PC-3 (cell line): ENCODE measurements at places on chromosomes 16 and 17. TPM values are rescaled to one million over a fixed set of nuclear protein-coding genes. Genes with fewer than 3 reads are reported as not detected.
A peak's percentile ranks its signal among the peaks of the same experiment; 100 is the strongest.

DNA sequence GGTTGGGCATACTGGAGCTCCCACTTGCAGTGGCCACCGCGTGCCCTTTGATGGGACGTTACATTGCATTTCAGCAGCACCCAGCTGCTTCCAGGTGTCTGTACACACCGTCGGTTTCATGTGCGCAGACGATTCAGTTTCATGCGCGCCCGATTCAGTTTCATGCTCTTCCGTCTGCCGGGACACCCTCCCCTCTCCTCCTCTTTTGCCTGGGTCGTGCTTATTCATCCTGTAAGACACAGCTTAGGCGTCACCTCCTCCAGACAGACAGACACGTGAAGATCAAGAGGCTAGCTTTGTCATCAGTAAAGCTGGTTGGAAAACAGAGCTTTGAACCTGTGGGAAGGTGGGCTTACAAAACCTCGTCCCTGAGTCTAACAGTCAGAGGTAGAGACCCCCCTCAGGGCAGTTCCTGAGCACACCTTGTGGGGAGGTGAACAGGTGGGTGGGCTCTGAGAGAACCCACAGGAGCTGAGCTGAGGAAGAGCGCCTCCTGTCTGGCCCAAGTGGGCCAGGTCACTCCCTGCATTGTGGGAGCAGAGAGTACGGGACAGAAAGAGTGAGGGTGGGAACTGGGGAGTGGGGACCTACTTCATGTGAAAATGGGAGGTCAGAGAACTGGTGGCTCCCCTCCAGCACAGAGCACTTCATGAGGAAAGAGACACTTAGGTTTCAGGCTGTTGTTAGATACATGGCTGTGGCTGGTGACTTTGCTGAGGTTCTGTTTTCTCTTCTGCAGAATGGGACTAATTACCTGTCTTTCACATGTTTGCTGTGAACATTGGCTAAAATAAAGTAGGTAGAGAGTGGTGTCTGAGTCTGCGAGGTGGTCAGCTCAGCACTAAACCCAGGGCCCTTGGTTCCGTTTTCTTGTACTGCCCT lies 122.1 kb downstream of the SNX29 start:
- DNase-seq = no peak

GRCh38 chr17:40909755-40910154 lies 24.7 kb upstream of the KRT20 start:
- DNase-seq = peak; percentile 71

- DNase-seq = no peak
These were observed 349.1 kb upstream of the EEF2KMT start for GRCh38 chr16:5446623-5447240.

Gene SULT1A2
- 0.17 TPM in 1 of 2 replicates, not detected in the other for total RNA-seq

Gene TMEM235
- not detected in 2 replicates for total RNA-seq

Gene CES1
- total RNA-seq = not detected in 2 replicates
